ENCODE measurements at places on chromosomes 7 and 10.

GRCh38 chr10:17428351-17429097, 25.9 kb downstream of the ST8SIA6 start:
- DNase-seq = no peak

DNA sequence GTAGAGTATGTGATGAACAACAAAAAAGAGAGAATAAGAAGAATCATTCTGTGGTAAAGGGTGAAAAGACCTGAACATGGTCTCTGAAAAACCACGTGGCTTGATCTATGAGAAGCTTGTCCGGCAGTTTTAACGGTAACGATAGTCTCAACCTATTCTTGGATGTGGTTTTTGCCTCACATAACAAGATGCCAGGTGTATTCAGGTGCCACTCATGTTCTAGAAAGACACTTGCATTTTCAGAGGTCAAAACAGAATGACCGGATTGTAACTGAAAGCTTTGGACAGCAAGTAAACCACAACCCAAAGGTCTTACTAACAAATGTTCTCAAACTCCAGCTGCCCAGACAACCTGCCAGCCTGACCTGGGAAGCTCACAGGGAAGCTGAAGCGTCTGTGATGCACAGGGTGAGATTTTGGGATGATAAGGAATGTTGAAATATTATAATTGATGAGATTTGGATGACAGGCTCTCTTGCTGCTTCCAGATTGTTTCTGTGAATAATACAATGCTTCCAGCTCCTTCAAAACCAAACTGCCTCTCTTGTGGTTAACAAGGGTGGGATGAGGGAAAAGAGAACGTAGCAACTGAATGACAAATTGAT, 137.4 kb upstream of the GRB10 start:
- no peak for DNase-seq

DNA sequence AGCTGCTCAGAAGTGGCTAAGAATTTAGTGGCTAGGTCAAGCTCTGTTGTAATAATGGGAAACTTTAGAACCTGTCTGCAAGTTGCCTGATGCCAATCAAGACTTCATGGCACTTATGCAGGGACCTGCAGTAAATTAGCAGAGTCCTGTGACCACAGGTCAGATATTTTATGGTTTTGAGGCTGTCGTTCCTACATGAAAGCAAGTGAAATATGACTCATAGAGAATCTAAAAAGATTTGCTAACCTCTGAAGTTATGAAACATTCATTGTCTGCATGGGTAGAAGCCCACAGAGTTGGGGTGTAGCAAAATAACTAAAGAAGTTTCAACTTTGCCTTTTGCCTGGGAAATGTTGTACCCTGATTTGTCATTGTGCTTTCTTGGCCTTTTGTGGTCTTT, 32.3 kb downstream of the SLC39A12 start:
- no peak for DNase-seq

DNA sequence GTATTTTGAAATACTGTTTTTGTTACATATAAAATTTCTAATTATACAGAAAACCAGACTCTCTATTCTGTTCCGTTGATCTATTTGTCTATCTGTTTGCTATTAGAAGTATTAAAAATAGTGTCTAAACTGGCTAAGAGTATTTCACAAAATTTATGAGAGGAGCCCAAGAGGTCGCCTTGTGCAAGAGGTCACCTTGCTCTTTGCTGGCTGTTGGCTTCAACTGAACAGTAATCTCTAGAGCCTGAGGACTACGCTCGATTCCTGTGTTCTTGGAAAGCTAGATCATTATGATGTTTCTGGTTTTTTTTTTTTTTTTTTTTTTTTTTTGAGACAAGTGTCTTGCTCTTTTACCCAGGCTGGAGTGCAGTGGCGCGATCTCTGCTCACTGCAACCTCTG, 428.6 kb downstream of the LRMDA start:
- no peak for DNase-seq

GRCh38 chr7:42059275-42059674, 177.7 kb downstream of the GLI3 start:
- no peak for DNase-seq

DNA sequence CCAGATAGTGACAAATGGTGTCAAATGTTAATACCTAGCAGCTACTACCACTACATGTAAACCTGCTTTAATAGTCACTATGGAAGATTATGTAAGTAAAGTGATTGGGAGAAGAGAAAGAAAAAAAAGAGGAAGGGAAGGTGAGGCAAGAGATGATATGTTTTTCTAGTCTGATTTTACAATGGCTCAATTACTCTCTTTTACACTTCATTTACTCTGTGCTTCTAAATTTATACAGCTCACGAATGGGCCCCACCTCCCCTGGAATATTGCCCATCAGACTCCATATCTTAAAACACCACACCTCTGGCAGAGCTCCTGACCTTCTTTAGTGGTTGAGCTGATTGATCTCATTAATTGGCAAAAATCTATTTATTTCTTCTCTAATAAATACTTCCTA, 28.0 kb upstream of the IKZF1 start:
- no peak for DNase-seq

- DNase-seq = no peak
Observed at GRCh38 chr7:64192148-64192704, 14.8 kb upstream of the ZNF735 start.

DNA sequence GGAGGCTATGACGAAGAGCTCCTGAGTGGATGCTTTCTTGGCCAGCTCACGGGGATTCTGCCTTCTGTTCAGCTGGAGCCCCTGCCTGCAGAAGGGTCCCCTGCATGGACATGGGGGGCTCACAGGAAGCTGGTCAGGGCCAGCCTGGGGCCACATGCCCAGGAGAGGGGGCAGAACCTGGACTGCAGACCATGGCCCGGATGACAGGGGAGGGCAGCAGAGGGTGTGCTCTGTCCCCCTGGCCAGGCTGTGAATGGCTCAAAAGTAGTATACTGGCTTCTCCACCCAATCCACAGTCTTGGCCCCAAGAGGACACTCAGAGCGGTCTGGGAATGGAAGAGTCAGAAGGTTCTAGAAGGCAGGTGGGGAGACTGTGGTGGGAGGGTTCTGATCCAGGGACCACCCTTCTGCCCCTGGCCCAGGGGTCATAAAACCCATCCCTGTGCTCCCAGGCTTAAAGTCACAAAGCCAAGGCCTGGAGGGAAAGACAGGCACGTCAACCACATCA, 40.3 kb downstream of the PPIF start:
- no peak for DNase-seq

DNA sequence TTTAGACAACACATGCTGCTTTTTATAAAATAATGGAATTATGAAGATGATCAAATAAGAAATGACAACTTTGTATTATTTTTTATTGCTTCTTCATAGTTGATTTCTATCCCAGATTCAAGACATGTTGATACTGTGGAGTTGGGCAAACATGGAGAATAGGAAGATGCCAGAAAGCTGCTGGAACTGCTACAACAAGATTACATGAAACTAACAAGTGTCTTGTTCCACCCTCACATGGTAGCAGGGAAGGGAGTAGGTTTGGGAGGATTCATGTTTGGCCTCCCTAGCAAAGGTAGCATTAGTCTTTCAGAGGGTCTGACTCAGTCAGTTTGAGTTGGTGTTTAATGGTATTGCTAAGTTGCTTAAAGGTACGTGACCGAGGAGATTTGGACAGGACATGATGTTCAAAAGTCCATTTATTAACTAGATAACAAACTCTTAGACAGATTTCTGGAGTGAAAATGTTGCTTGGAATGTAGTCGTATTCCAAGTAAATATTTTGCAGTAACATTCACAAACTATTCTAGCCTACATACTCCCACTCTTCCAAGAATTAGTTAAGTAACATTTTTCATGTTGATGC, 33.1 kb downstream of the PRR15 start:
- no peak for DNase-seq

- no peak for DNase-seq
Observed at GRCh38 chr10:43151371-43151770, 13.1 kb downstream of the CSGALNACT2 start.

DNA sequence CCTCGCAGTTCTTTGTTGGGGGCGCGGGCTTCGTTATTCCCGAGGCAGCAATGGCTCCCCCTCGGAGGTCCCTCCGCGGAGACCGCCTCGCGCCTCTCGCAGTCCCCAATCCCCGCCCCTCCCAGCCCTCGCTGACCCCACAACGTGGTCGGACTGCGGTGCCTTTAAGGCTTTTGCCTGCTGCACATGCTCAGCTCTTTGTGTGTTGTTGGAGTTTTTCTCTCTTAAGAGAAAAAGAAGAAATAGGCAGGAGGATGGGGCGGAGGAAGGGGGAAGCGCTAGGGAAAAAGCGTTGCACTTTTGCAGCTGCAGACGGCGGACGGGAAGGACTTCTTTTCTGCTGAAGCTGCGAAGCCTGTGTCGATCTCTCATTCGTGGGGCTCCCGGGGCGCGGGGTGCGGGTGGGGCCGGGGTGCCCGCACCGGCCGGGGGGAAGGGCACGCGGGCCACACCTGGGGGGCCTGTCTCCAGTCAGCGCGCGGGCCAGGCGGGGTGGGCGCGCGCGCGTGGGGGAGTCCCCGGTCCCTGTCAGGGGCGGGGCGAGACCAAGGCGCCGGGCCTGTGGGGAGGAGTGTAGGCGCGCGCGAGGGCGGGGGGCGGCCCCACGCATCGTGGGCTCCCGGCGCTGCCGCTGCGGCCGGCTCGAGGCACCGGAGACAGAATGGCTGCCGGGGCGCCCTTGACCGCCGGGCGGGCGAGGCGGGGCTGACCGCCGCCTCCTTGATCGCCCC, 445 bp upstream of the ATRNL1 start:
- no peak for DNase-seq

- no peak for DNase-seq
Observed at GRCh38 chr7:138091032-138091431, 14.8 kb downstream of the AKR1D1 start.

GRCh38 chr10:28385748-28386502, 83.1 kb upstream of the MPP7 start:
- no peak for DNase-seq

GRCh38 chr7:157557263-157557662, 220.5 kb downstream of the DNAJB6 start:
- no peak for DNase-seq

GRCh38 chr10:97483921-97484320, 14.3 kb downstream of the MMS19 start:
- DNase-seq = no peak

GRCh38 chr7:157547611-157548010, 210.8 kb downstream of the DNAJB6 start:
- DNase-seq = no peak

- no peak for DNase-seq
Observed at GRCh38 chr10:123637326-123637880, 28.8 kb upstream of the GPR26 start.

DNA sequence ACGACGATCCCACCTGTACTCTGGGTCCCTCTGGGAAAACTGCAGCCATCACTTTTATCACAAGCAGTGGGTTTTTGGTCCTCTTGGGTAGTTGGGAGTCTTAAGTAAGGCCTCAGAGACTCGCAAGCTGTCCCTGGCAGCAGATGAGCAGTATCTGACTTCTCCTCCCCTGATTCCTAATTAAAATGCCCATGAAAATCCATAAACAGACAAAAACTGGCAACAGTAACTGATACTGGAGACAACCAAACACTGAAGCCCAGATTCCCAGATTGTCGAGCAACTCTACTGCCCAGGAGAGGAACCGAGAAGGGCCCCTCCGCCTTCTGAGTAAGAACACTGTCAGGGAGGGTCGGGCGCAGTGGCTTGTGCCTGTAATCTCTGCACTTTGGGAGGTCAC, 333.8 kb downstream of the CALN1 start:
- no peak for DNase-seq

DNA sequence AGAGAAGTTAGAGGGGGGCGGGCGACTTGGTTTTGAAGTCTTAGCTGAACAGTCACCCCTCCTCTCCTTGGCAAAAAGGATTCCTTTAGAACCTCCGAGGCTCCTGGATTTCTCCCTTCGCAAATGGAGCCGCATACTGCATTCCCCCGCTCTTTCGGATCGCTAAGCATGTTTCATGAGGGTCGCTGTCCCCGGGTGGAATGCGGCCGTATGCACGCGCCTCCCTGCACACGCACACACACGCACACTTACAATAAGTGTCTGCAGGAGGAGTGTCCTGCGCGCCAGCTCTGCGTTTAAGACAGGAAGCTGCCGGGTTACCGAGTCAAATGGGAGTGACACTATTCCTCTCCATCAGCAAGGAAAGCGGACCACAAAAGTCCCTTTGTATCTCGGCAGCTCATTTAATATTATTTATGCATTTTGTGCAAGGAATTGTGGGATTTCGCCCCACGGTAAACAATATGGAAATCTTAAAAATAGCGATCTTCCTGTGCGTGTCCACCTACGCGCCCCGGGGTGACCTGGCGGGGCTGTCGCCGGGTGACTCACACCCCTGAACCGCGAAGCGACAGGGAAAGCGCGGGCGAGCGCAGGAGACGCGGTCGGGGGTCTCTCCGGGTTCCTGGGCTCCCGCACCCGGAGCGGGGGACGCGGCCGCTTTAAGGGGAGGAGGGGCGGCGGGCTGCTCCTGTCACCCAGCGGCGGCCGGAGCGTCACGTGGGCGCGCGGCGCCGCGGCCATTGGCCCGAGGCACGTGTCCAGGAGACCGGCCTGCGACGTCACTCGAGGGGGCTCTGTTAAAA, 988 bp upstream of the EN2 start:
- no peak for DNase-seq

DNA sequence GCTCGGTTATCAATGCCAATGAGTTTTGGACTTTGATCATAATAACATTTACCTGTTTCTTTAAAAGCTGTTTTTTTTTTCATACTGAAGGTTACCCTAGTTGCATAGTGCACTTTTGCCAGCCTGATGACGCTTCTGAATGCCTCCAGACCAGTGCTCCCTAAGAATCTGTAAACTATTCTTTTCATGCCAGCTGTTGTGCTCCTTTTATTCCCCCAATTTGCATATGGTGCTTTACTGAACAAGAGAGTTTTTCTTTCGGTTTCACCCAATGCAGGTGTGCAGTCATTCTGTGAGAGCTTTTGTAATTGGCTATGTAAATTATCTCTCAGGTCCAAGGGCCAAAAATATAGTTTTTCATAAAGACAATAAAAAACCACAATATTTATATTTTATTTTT, 48.1 kb upstream of the GLCCI1 start:
- DNase-seq = no peak

DNA sequence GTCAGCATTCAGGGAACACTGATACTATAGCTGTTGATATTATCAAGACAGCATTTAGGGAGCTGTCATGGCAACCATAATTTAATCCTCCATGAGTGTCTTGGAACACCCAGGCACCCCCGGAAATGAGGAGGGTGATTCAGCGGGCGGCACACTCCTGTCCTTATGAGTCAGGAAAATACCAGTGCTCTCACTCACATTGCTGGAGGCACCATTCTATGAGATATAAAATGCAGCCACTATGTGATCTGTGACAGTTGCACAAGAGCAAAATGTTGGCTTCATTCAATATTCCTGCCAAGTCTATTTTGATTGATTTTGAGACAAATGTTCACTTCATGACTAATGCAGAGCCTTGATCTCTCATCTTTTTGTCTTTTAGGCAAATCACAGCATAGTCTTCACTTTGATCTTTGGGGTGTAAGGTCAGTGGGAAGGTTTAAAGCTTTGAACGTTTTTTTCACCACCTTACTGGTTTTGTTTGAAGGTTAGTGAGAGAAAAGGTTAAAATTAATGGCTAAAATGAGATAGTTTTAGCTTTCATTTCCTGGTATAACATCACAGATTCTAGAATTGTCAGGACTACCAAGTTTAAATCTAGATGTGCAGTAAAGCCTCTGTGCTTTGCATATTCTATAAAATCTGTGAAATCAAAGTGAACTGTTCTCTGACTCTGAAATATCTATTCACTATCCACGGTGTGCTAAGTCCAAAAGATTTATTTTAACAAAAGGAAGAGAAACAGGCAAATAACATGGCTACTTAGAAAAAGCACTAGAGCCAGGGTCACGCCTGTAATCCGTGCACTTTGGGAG, 12.4 kb upstream of the ARHGAP12 start:
- DNase-seq = no peak
